ELF-1 (cell line): ENCODE measurements at places on chromosomes 4 and X.
A peak's percentile ranks its signal among the peaks of the same experiment; 100 is the strongest.

DNA sequence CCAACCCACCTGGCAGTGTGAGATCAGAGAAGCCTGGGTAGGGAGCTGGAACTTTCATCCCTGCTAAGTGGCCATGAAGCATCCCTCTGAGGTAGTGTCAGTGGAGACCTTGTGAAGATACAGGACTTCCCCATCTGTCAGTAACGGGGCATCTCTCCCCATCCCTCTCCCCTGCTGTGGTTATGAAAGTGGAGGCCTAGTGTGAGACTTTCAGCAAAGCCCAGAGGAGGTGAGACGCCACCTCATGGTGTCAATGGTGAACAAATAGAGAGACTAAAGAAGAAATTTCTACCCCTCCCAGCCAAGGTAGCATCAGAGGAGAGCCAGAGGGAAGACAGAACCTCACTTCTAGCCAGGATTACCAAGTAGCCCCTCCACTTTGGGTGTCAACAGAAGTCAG, 150.2 kb downstream of the VEGFC start:
- DNase-seq, result no peak

DNA sequence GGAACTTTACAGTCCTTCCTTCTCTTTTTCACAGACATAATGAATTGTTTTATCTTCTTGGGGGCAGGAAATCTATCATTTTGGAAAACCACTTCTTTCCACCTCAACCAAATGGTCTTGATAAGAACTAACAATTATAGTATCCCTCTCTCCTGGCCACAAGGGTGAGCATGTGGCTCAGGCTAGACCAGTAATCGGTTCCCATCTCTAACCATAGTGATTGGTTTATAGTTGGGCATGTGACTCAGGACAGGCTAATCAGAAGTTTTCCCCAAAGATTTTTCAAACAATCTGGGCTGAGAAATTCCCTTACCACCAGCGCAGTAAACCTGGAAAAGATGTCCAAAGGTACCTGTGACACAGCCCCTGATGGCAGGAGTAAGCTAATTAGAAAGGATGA, 4.0 kb upstream of the CXorf66 start:
- DNase-seq, result no peak

DNA sequence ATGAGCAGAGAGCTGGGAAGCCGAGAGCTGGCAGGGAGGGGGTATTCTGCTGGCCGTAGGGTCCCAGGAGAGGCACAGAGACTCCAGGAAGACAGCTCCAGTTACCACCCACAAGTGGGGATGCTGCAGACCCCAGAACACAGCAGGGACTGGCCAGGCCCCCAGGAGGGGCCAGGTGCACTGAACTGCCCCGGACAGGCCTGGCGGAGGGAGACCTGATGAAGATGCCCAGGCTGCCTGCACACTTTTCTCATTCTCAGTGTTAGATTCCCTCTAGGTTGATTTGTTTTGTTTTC, 110.8 kb downstream of the CPZ start:
- DNase-seq, result no peak

- DNase-seq, result no peak
These were observed 69.6 kb downstream of the WNK3 start for GRCh38 chrX:54288277-54288676.

DNA sequence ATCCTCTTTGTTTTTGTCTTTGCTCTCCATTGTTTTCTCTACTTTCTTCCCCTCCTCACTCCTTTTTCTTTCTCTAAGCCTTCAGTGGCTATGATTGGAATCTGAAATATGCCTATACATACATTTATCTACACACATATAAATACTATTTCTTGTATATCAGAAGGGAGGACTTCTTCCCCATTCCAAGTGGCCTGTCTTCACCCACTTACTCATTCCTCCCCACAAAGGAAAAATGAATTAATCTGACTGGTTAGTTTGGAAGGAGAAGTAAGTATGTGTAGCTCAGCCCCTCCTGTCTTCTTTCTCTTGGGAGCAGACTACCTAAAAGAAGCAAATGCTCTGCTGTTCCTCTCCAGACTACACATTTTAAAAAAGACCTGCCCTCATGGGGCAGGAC, 17.7 kb downstream of the GUCY2F start:
- no peak for DNase-seq

DNA sequence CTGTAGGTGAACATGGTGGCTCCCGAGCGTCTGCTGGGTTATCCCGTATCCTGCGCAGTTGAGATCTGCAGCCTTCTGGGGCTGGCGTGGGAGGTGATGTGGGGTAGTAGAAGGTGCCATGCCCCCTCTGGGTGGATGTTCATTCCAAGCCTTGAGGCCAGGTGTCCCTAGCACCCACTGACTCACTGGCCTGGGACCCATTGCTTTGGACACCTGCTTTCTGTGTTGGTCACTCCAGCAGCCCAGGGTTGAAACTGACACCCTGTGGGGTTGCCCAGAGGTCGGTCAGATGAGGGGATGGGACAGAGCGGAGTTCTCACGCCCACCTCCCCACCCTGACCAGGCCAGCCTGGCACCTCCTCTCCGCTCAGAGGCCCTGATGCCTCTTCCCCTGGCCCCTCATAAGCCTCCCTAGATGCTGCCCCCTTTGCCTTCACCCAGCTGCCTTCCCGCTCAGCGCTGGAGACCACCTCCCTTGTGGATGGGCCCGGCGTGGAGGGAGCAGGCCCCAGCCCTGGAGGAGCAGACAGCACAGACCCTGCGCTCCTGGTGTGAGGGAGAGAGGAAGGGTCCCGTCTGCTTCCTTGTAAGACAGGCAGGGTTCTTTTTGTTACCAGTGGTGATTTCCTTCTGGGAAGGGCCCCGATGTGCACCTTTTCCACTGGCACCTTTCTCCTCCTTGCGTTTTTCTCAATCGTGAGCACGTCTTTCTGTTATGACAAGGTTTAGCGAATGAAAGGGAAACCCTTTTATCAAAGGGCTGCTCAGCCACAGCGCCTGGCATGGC, 2.0 kb downstream of the DOK7 start:
- no peak for DNase-seq

DNA sequence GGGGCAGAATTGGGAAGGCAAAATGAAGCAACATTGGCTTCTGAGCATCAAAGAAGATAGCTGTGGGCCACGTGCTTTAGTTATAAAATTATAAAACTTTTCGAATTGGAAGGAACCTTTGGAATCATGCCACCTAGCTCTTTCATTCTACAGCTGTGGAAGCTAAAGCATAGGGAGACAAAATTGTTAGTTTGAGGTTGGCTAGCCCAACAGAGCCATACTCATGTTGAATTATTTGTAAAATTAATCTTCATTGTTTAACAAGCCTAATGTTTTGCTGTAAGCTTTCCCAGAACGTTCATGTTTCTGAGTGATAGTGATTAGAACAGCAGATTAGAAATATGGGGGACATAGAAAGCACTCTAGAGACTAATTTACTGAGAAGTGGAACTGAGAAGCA, 35.9 kb downstream of the HHIP start:
- no peak for DNase-seq

GRCh38 chrX:132094164-132094563, 33.7 kb downstream of the FRMD7 start:
- peak; percentile 11 for DNase-seq

- no peak for DNase-seq
These were observed 26.3 kb upstream of the ADGRL3 start for GRCh38 chr4:61173799-61174198.

GRCh38 chr4:35972814-35973213, 271.5 kb downstream of the ARAP2 start:
- no peak for DNase-seq
